ENCODE measurements at places on chromosomes 16 and 17.
A peak's percentile ranks its signal among the peaks of the same experiment; 100 is the strongest.

GRCh38 chr17:32342603-32343325 lies 791 bp upstream of the C17orf75 start:
- no peak for DNase-seq

GRCh38 chr17:42895185-42895555 lies 5.4 kb upstream of the G6PC1 start:
- DNase-seq, result peak; percentile 67

DNA sequence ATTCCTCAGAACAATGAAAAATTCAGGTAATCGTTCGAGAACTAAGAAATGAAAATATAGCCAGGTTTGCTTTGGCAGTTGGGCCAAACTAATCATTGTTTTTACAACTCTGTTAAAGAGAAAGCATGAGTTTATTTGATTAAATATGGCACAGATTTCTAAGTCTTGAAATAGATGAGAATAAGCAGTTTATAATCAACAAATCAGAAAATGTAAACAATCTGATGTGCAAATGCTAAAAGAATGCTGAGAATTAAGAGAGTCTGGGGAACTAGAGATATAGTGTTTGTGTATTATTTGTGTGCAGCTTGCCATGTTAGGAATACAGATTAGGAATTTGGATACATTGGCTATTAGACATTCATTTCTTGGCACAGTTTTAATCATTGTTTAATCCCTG lies 212.5 kb downstream of the TANC2 start:
- peak; percentile 41 for DNase-seq

DNA sequence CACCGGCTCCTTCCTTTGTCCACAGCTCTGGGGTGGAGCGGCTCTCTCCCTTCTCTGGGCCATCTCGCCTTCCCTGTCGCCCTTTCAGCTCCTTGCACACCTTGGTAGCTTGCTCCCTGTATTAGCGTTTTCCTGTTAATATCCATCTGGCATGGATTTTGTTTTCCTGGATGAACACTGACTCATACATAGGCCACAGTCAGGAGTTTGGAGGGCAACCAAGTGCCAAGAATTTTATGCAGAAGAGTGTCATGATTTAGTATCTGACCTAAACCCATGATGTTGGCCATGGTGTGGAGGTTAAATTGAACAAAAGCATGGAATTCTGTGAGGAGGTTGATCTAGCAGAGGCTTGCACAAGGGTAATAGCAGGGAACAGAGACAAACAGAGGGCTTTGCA lies 180.9 kb downstream of the AIPL1 start:
- DNase-seq, result no peak
